ENCODE measurements at places on chromosomes 3 and 15.

DNA sequence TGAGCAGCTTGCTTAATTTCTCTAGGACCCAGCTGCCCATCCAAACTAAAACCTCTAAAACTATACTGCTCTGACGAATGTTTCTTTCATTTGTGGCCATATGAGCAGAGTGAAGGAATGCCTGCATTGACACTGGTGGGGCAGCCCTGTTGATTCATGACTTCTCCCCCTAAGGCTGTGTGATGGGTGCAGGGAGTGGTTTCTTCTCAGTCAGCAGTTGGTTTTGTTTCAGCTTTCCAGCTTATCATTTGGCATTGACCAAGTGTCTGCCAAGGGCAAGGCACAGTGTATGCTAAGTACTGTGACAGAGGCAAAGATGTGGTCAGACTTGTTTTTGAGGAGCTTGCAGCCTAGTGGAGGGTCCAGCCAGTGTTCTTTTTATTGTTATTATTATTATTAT lies 4.7 kb downstream of the ABHD6 start:
- DNase-seq: no peak

- no peak for DNase-seq
Measured at GRCh38 chr3:1423566-1424089, 330.8 kb downstream of the CNTN6 start.

DNA sequence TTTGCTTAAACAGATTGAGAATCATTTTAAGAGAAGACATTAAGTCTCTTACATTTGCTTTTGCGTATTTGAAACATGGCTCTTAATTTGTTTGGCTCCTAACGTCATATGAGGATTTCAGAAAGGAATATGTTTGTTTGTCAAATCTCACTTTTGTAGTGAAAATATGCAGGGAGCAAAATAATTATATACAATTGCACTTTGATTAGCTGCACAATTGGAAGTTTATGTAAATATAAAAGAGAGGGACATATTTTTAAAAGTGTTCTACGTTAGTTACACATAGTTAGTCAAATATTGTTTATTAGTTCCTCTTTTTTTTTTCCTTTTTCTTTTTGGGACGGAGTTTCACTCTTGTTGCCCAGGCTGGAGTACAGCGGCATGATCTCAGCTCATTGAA lies 42.7 kb upstream of the GOLIM4 start:
- no peak for DNase-seq

- DNase-seq: no peak
Measured at GRCh38 chr3:12658593-12659058, 5.3 kb downstream of the RAF1 start.

DNA sequence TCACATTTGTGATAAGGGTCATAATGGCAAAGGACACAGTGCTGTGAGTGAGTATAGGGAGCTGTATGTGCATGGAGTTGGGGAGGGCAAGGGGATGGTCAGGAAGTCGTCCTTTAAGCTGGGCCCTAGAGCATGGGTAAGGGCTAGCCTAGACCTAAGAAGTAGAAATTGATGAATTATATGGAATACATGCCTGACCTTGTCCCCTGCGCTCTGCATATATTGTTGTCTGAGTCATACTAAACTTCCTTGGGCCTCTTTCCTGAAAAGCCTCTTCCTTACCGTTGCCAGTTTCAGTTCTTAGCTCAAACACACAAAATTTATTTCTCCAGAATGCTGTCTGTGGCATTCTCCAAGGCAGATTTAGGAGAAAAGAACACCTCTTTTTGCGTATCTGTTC lies 4.6 kb downstream of the SNRK start:
- no peak for DNase-seq

DNA sequence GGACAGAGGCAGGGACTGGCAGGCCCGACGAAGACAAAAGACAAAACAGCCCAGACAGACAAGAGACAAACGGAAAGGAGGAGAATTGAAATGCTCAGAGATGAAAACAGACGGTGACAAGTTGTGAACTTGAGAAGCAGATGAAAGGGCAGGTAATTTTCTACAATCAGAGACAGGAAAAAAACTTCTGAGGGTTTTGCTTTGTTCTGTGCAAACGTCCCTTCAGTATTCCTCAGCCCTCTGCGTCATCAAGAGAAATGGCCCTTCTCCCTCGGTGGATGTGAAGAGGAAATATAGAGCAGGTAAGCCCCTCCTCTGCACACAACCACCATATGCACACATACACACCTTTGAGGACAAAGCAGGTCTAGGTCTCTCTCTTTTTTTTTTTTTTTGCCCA lies 206.6 kb downstream of the UACA start:
- DNase-seq: no peak

DNA sequence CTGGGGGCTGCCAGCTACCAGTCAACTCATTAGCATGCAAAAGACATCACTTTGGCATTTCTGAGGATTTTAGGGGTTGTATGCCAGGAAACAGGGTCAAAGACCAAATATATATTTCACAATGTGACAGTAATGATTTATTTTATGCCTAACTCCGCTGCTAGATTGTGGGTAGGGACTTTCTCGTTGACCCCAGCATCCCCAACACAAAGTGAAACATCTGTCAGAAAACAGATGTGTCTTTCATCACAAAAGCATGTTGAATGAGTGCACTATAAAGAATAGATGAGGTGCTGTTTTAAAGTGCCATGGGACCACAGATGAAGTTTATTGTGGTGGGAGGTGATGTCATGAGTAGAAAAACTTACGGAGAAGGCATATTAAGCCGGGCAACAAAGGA lies 59.7 kb downstream of the ITPR1 start:
- DNase-seq: no peak

DNA sequence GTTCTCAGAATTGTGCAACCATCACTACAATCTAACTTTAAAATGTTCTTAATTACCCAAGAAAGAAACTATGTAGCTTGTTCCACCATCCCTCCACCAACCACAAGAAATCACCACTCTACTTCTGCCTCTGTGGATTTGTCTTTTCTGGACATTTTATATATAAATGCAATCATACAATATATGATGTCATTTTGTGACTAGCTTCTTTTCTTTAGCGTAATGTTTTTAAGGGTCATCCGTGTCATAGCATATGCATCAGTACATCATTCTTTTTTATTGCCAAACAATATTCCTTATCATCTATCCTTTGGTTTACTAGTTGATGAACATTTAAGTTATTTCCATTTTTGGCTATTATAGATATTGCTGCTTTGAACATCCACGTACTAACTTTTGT lies 5.8 kb downstream of the ROBO2 start:
- no peak for DNase-seq

DNA sequence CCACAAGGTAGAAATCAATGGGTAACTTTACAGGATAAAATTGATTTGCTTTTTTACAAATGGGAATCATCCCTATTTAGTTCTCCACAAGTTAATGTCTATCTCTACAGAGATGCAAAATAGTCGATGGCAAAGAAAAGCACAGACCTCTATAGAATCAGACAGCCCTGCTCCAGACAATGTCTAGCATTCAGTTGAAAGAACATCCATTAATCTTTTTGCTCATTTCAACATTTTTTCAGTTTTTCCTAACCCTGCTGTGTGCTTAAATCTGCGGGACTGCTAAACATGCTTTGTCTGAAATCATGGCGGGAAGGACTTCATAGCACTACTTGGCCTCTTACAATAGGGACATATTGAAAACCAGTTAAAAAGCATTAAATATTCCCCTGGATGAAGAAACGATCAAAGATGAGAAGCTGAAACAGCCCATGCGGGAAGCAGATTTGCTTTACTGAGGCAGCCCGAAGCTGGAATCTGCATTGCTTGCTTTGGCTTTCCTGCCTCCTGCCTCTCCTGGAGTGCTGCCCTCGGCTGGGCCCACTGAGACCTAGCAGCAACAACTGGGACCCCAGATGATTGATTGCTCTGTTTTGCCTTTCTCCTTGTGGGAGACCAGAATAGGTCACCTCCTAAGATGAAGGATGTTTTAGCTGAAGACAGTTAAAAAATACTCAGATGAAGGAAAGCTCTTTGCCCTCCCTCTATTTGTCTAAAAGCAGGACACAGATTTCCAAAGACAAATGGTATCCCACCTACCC lies 38.5 kb upstream of the RASGRP1 start:
- no peak for DNase-seq

- no peak for DNase-seq
Measured at GRCh38 chr15:87667643-87668042, 588.9 kb downstream of the NTRK3 start.

- DNase-seq: no peak
Measured at GRCh38 chr15:92682741-92683510, 27.4 kb upstream of the FAM174B start.

- DNase-seq: no peak
Measured at GRCh38 chr3:45984331-45985312, 11.0 kb downstream of the FYCO1 start.

- DNase-seq: no peak
Measured at GRCh38 chr15:63488398-63488960, 15.9 kb upstream of the USP3 start.

DNA sequence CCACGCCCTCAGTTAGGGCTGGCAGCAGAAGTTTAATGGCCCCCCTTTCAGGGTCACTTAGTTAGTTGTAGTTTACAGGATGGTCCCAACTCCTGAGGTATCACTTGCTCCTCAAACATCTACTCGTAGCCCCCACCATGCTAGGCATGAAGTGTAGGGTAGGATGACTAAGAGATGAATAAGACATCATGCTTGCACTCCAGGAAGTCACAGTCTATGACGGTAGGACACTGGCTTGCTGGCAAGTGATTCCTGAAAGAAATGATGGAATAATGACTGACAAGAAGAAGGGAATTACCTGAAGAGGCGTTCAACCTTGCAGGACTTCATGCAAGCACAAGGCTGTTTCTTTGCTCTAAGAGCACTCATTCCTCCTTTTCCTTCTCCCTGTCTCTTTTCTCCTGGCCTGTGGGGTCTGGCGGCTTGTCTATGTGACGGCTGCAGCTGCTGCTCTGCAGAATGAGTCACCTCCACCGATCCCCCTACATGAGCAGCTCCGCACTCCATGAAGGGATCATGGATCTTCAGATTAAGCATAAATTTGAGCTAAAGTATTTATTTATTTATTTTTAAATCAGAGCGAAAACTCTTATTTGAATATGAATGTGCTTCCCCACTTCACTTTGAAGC lies 82.9 kb upstream of the BOC start:
- DNase-seq: peak; percentile 18
